T-helper 17 cell (primary cell): ENCODE measurements at places on chromosomes 3 and 15.
A peak's percentile ranks its signal among the peaks of the same experiment; 100 is the strongest.

GRCh38 chr15:25787855-25788520 lies 75.1 kb downstream of the ATP10A start:
- no peak for DNase-seq

- DNase-seq: no peak
Observed at GRCh38 chr15:85889956-85890619, 95.4 kb upstream of the KLHL25 start.

DNA sequence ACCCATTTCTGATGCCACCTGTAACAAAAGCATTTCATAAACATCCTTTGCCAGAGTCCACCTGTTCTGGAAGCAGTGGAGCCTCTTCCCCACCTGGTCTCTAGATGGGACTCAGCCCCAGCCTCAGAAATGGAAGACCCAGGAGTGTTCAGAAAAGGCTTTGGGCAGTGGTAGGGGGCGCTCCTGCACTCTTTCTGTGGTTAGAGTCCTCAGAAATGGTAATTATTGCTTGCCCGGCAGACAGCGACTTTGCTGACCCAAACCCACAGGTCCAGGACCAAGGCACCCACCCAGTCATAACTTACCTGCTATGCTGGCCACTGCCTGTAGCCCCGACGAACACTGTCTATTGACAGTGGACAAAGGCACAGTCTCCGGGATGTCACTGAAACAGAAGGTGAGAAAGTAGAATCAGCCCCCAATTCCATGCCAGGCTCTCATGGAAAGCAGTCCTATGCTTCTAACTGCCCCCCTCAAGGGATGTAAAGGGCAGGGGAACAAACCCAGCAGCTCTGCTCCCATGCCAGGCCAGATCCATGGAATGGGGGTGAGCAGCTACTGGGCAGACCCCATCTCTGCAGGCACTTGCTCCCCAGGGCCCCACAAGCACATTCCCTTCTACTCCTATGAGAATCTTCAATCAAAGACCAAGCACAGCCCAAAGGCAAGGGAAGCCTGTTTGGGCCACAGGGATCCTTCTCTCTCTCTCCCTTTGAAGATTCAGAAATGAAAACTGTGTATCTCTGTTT lies 5.1 kb downstream of the ACAA1 start:
- no peak for DNase-seq

DNA sequence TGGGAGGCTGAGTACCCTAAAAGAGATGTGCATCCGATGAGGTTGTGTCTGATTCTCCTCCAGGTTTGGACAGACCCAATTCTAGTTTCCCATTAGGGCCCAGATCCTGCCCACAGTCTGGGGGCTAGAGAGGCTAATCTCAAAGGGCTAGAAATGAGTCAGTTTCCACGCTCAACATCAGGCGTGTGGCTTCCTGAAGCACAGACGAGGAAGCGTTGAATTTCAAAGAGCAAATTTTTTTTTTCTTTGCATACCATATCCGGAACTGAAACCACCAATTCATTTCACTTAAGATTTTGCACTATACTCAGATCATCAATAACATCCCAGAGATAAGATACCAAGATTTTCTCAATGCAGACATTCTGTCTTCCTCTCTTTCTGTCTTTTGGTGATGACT lies 173.8 kb upstream of the BCL6 start:
- DNase-seq: peak; percentile 48
